ENCODE measurements at places on chromosomes 1 and 21. TPM values are rescaled to one million over a fixed set of nuclear protein-coding genes. Genes with fewer than 3 reads are reported as not detected.

Gene RIPK4
- under 0.01 TPM for total RNA-seq

DNA sequence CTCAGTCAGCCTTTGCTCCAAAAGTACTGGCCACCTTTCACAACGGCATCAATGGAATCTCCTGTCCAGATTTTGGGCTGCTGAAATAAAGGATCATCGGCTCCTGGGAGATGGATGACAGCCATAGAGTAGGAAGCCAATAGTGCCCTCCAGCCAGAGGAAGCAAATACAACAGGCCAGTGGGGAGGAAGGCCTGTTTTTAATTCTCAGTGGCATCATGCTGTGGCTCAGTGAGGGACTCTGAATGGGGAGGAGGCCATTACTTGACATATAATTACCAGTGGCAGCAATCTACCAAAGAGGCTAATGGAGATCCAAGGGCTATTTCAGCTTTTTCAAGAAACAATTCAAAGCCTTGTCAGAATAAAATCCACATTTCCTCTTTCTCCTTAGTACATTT is 26.7 kb downstream of the COLGALT2 start:
- DNase-seq, result no peak

Gene FAAH
- 1.6 TPM for total RNA-seq

- peak; percentile 72 for DNase-seq
These were observed 50.9 kb downstream of the TARBP1 start for GRCh38 chr1:234427950-234428646.

Gene UBL4B
- not detected for total RNA-seq

Gene TEX38
- total RNA-seq, result under 0.01 TPM
